ENCODE measurements at places on chromosomes 12 and 14.

GRCh38 chr14:32587461-32587860 lies 258.4 kb downstream of the AKAP6 start:
- DNase-seq: no peak

DNA sequence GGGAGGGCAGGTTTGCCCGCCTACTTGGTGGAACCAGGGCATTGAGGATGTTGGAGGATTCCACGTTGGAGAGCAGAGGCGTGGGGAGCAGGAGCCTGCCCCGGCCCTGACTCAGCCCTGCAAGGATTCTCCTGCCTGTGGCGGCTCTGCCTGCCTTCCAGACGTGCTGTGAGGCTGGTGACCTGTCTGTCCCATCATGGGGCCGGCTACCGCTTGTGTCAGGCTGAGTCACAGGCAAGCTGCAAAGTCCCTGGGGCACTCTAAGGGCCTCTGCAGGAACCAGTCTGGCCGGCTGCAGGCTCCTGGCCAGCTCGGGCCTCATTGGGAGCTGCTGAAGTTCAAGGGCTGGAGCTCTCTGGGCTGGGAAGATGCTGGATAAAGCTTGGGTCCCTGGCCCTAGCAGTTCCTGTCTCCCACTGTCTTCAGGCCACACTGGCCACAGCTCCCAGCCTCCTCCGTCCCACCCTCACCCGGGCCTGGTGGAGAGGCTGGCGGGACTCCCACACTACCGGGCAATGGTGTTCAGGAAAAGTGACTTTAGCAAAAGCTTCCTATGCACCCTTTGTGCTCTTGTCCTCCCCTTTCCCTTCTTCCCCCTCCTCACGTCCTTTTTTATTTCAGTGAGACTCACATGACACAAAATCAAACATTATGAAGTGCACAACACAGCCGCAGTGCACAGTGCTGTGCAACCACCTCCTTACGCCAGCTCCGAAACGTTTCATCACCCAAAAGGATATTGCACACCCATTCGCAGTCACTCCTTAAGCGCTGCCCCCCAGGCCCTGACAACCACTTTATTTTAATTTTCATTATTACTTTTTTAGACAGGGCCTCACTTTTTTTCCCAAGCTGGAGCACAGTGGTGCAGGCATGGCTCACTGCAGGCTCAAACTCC lies 22.0 kb upstream of the ULK1 start:
- no peak for DNase-seq

DNA sequence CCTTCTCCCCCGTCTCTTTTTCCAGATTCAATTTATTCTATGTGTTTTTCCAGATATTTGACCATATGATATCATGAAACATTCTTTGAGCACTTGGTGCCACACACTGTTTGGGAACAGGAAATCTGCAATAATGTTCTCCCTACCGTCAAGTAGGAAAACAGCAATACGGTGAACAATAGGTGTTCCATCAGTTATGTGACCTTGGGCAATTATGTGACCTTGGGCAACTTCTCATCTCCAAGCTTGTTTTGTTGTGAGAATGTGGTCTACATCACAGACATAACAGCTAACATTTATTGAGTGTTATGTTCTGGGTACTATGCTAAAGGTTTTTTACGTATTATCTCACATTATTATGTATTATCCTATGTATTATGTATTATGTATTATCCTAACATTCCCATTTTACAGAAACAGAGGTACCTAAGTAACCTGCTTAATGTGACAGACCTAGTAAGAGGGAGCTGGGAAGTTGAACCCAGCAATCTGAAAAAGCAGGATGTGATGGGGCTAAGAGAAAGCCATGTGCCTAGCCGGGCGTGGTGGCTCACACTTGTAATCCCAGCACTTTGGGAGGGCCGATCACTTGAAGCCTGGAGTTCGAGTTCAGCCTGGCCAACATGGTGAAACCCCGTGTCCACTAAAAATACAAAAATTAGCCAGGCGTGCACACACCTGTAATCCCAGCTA lies 1.2 kb upstream of the NEK9 start:
- no peak for DNase-seq

DNA sequence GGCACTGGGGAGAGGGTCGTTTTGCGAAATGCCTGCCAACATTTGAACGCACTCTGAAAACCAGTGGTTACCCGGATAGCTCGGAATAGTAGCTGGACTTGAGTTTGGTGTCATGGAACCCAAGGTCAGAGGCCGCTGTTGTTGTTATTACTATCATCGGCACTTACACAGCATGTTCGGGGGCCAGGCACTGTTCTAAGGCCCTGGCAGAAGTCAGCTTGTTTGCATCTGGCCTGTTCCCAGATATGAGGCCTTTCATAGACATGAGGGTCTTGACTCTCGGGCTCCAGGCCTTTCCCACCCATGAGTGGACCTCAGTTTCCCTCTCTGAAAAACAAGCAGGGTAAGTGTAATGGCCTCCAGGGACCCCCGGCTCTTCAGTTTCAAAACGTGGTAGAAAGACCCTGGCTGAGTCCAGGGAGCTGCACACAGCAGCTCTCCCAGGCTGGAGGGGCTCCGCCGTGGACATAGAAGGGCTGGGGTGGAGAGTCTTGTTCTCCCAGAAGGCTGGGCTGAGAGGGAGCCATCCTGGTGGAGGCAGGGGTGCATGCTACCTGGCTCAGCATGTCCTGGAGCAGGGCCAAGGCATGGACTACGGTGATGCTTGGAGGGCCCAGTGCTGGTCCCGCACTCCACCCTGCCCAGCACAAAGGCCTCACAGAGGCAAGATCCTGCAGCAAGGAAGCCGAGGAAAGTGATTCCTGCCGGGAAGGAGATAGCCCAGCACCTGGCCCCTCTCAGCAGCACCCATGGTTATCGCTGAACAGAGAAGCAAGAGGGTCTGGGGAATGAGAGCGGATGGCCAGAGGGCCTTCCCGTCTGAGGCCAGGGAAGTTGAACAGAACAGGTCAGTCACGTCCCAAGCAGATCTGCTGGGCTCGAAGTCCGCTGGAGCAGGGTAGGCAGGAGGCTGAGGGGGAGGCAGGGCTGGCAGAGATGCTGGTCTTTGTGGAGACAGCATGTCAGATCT lies 63.5 kb upstream of the C14orf180 start:
- peak; percentile 7 for DNase-seq

GRCh38 chr14:70901269-70901668 lies 6.0 kb upstream of the PCNX1 start:
- DNase-seq: no peak

DNA sequence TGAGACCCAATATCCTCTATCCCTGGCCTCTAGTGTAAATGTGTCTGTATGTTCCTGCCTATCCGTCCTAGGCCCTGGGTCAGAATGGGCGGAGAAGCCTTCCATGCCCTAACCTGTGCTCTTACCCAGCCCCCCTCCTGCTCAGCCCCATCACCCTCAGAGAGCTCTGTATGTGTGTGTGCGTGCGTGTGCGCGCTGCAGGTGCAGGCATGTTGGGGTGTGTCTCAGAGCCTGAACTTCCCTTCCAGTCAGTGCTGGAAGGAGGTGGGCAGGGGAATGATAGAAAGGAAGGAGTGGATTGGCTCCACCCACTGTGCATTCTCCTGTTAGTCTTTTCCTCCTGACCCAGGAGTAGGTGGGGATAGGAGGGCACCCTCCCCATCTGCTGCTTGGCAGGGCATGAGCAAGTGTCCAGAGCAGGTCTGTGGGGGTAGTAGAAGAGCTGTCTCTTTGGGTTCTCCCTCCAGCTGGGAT lies 7.2 kb downstream of the NAB2 start:
- no peak for DNase-seq

DNA sequence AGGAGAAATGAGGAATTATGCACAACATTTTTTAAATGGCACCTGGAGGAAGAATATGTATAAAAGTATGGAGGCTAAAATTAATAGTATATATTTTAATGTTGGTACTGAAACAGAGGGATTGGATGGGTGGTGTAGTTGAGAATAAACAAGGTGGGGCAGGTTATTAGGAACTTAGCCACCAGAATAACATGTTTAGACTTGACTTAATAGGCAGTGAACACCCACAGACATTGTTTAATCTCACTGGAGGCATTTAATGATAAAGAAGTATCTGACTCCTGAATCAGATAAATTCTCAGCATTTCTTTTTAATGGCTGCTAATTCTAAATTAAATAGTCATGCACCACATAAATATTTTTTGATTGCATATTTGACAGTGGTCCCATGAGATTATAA lies 139.7 kb downstream of the CNTN1 start:
- no peak for DNase-seq

- no peak for DNase-seq
Observed at GRCh38 chr12:14930299-14930698, 8.0 kb downstream of the ERP27 start.

- no peak for DNase-seq
Observed at GRCh38 chr12:127507341-127507740, 759.6 kb upstream of the TMEM132C start.

- DNase-seq: no peak
Observed at GRCh38 chr12:25074954-25075353, 120.0 kb downstream of the DNAI7 start.

GRCh38 chr12:12275874-12276273 lies 9.0 kb upstream of the LRP6 start:
- DNase-seq: no peak

DNA sequence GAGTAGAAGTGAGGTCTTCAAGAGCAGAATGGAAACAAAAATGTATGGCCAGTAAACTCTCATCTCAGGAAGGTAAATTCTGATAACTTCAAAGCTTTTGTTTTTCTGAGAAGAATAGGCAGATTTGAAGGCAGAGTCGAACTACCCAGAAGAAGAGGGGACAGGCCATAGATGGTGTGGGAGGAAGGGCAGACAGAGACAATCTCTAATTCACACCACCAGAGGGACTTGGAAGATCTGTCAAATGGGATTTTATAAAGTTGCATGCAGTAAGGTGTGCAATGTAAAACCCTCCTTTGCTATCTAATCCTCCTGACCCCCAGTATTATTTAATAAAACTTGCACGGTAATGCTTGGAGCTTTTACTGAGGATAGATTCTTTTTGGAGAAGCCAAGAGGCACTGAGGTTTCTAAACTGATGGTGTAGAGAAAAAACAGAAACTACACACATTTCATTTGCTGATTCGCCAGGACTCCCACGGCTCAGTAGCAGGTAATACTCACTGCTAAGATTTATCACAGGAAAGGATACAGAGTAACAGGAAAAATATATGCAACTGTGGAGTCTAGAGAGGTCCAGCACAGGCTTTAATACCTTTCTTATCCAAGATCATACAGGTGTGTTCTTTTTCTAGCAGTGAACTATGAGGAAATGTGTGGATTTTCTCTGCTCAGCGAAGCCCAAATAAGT lies 18.3 kb downstream of the SLC38A2 start:
- no peak for DNase-seq

DNA sequence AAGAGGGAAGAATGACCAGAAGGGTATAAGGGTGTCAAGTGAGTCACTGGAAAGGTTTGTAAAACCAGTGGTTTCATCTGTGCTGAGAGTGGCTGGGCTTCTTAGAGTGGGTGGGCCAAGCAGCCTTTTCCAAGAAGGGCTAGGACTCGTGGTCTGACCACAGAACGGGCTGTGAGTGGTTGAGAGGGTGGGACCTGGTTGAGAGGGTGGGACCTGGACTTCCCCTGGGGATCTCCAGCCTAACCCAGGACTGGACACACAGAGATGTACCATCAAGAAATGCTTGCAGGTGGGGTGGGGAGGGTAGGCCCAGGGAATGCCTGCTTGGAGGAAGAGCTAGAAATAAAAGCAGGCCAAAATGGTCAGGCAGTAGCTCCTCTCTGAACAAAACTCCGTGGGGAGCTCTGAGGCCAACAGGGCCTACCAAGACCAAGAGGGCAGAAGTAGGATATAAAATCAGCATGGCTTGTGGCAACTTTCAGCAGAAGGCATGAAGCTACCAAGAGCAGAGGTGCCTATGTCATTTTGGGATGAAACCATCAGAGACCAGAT lies 140.5 kb downstream of the FOXN3 start:
- DNase-seq: no peak

- no peak for DNase-seq
Observed at GRCh38 chr12:69298947-69299346, 49.2 kb upstream of the LYZ start.

- peak; percentile 86 for DNase-seq
Observed at GRCh38 chr12:92570056-92570753, 132.6 kb upstream of the PLEKHG7 start.

DNA sequence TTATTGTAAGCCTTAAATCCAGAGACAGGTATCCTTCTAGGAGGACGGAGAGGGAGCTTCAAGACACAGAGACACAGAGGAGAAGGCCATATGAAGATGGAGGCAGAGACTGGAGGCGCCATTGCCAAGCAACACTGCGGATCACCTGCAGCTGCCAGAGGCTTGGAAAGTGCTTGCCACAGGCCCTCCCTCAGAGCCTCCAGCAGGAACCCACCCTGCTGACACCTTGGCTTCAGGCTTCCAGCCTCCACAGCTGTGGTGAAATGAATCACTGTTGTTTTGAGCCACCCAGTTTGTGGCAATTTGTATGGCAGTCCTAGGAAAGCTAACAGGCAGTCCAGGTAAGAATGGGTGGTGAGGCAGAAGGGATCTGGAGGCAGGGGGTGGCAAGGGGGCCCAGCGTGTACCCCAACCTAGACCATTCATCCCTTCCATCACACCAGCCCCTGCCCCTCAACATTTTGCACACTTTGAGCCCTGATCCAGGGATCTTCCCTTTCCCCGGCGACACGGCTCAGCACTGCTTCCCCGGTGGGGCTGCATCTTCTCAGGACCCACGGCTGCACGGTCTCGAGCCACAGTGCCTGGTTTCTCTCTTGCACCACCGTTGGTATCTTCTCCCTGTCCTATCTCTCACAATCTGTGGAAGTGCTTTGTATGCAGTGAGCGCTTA lies 22.3 kb upstream of the BCDIN3D start:
- DNase-seq: no peak

DNA sequence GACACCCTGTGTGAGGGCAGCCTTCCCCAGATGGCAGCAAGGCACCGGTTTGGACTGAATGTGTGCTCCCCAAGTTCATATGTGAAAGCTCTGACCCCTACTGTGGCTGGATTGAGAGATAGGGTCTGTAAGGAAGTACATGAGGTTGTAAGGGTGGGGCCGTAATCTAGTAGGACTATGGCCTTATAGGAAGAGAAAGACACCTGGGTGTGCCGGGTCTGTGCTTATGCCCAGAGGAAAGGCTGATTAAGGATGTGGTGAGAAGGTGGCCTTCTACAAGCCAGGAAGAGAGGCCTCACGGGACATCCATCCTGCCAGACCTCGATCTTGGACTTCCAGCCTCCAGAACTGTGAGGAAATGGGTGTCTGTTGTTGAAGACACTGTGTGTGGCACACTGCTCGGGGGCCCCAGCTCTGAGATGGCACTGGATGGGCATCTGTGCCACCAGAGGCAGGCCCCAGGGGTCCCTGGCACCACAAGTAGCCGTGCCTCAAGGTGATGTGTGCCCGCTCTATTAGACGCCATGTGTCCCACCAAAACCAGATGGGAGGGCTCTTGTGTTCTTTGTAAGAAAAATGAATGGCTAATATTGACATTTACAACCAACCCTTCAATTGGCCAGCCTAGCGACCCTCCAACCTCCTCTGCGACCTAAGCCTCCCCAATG lies 22.0 kb downstream of the FGF6 start:
- no peak for DNase-seq
